ENCODE measurements at places on chromosomes 13 and 19.

- no peak for DNase-seq
Measured at GRCh38 chr19:45601115-45601514, 897 bp downstream of the GPR4 start.

- DNase-seq = no peak
Measured at GRCh38 chr19:22619371-22619770, 14.8 kb upstream of the ZNF492 start.

DNA sequence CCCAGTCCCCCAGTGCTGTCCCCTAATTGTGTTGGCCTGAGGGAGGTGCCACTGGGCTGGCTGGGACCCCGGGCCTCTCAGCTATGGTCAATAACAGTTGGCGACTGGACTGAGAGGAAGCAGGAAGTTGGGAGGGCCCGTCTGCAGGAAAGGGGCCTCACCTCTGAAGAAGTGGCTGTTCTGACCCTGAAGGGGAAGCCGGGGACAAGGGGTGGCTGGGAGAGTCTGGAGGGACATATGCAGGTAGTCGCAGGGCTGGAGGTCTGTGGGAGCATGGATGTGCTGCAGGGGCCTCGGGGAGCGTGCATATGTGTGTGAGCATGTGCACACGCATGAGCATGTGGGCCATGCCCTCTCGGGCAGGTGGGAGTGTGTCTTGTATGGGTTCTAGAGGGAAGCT lies 5.9 kb downstream of the PKN1 start:
- DNase-seq = no peak

DNA sequence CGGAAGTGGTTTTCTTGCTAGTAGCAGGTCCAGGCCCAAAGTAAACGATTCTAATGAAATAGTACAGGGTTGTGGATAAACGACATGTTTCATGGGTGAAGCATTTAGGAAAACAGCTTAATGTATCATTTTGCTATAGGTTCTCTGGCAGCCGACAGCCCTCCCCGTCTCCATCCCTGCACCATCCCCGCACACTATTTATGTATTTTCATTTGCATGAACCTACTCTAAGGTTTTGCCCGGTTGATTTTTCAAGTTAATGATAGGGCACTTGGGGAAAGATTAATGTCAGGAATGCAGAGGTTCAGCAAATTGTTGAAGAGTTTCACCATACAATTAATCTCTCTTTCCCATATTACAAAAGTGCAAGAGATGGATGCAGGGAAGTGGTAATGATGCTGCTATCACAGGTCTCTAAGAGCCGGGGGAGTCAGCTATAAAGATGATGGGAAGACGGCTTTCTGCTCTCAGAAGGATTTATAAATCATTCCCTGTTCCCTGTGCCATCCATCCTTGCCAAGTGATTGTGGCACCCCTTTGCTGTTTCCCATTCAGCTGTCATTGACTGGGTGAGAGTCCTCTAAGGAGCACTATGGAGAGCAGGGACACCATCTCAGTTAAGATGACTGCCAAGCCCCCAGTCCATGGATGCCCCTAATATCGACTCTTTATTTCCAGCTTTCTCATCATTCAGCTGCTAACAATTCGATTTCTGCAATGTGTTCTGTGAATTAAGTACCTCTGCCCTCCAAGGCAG lies 186.3 kb downstream of the IRS2 start:
- DNase-seq = peak; percentile 13

DNA sequence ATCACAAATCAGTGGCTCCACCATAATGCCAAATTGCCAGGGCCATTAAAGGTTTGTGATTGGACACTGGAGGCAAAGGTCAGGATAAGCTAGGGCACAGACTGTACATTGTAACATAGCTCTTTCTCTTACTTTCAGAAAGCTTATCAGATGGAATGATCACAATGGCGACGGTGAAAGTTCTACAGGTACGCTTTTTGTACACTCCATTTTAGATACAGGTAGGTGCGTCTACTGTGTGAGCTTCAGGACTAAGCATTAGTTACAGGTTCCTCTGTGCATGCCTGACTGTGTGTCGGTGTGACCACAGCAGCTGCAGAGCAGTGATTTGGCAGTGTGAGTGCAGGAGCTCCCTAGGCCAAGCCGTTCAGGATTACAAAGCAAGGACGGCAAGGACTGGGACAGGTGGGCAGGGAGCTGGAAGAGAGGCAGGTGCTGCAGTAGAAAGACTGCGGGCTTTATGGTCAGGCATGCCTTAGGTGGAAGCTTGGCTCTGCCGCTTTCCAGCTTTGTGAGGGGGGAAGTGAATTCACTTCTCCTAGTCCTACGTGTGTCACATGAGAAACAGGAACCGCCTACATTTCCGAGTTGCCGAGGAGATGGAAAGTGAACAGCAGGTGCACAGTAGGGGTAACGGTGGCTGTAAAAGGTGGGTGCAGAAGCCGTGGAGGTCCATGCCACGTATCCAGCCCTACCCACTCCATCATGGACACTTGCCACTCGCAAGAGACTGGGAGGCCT lies 49.6 kb downstream of the MRPL57 start:
- no peak for DNase-seq

DNA sequence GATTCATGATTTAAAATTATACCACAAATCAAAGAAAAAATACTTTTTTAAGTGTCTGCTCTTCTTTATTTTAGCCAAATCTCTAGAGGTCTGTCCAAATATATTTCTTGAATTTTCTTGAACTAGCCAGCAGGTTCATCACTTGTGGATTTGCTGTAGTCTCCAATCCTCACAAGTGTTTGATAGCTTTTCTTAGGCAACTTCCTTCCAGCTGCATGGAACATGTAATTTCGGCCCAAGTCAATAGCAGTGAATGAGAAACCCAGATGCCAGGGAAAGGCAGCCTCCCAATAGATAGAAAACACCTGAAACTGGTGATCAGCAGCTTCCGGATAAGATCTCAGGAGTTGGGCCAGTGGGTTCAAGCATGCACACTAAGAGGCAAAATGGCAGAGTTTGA lies 15.6 kb upstream of the RNASEH2B start:
- no peak for DNase-seq

DNA sequence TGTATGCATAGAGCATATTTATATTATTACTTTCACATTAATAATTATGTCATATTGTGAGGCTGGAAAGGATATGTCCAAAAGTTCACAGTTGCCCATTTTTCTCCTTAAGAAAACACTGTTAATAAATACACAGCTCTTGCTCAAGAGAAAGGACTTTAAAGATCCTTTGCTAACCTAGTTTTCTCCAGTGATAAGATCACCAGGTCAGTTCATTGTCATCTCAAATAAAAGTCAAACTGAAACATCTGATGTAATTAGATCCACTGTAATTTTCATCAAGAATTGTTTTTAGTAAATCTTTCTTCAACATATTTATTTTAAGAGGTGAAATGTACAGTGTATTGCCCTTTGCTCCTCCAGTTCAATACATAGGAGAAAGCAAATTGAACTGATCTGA lies 82.8 kb upstream of the KLHL1 start:
- no peak for DNase-seq

- DNase-seq = no peak
Measured at GRCh38 chr19:39177110-39177699, 19.6 kb upstream of the NCCRP1 start.

GRCh38 chr19:15779756-15780476 lies 7.5 kb upstream of the OR10H5 start:
- peak; percentile 0 for DNase-seq

GRCh38 chr13:33543089-33543459 lies 257.5 kb upstream of the STARD13 start:
- DNase-seq = no peak

GRCh38 chr19:7778081-7778480 lies 15.0 kb downstream of the CLEC4M start:
- no peak for DNase-seq

GRCh38 chr19:32651729-32652140 lies 23.2 kb downstream of the ANKRD27 start:
- peak; percentile 65 for DNase-seq

DNA sequence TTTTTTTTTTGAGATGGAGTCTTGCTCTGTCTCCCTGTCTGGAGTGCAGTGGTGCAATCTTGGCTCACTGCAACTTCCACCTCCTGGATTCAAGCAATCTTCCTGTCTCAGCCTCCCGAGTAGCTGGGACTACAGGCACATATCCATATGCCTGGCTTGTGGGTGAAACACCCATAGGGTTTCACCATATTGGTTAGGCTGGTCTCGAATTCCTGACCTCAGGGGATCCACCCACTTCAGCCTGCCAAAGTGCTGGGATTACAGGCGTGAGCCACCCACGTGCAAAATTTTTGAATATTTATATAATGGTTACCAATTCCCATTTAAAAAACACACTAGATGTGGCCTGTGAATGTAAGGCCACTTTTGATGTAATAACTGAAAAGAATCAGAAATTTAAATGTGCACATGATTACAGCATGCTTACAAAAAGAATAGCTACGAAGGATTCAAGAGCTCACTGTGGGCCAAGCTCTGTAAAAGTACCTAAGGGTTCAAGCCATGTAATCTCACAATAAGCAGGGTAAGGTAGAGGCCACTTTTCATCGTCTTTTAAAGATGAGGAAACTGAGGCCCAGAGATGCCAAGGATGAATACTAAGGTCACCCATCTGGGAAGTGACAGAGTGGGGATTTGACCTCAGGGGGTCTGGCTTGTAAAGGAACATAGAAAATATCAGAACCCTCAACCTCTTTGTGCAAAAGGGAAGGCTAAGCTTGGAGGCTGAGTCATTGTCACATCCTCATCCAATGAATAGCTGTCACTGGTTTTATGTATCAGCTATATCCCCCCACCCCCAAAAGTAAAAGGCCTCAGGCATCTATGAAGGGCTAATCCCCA lies 17.8 kb downstream of the TNFSF14 start:
- no peak for DNase-seq

- peak; percentile 67 for DNase-seq
Measured at GRCh38 chr13:49023431-49023830, 47.7 kb downstream of the FNDC3A start.

DNA sequence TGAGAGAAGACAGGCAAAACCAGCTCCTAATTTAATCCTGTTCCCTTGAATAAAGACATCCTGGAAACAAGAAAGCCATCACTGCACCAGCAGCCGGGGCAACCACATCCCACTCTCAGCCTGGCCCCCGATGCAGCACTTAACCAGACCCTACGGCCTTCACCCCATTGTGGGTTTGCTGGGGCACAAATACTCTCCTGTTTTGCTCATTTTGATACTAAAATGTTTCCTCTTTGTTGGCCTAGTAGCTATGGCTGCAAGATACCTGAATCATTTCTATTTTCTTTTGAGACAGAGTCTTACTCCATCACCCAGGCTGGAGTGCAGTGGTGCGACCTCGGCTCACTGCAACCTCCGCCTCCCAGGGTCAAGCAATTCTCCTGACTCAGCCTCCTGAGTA lies 28.4 kb downstream of the ANKRD27 start:
- DNase-seq = no peak

- DNase-seq = no peak
Measured at GRCh38 chr13:48199404-48199946, 33.5 kb upstream of the ITM2B start.

GRCh38 chr13:93116809-93117208 lies 109.8 kb upstream of the GPC6 start:
- peak; percentile 15 for DNase-seq

- no peak for DNase-seq
Measured at GRCh38 chr13:74218291-74218690, 84.1 kb upstream of the KLF12 start.
